ENCODE measurements at places on chromosomes 7 and 10. TPM values are rescaled to one million over a fixed set of nuclear protein-coding genes. Genes with fewer than 3 reads are reported as not detected.

ZNF485 gene
- 2.5 TPM for total RNA-seq

DNA sequence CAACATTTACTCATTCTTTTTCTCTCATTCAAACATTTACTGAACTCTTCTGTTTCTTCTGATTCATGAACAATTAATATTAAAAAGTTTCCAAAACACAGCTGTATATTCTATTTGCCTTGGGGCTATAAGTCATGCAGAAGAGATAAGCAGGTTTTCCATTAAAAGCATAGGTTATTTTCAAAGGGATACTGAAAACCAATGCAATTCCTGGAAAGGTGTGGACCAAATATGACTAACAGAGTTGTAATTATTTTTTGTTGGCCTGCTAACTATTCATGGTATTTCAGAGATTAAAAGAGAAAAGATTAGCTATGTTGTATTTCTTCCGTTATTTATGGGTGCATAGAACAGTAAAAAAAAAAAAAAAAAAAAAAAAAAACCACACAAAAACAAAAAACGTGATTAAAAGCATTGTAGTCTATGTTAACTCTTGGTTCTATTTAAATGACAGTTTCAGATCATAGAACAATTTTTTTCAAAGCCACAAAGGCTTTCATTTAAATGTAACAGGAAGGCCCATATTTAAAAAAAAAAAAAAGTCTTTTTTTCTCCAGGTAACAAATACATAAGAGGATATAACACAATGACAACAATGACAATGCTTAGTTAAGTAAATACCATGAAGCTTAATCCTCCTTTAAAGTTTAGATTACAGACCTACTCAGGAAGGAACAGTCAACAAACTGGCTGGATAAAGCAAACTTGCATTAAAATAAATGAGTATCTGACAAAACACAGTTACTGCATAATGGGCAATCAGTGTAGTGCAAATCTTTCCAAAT is 1042.9 kb downstream of the GATA3 start:
- no peak for ATAC-seq

GRCh38 chr7:104160375-104160774 is 47.4 kb downstream of the ORC5 start:
- no peak for ATAC-seq

DNA sequence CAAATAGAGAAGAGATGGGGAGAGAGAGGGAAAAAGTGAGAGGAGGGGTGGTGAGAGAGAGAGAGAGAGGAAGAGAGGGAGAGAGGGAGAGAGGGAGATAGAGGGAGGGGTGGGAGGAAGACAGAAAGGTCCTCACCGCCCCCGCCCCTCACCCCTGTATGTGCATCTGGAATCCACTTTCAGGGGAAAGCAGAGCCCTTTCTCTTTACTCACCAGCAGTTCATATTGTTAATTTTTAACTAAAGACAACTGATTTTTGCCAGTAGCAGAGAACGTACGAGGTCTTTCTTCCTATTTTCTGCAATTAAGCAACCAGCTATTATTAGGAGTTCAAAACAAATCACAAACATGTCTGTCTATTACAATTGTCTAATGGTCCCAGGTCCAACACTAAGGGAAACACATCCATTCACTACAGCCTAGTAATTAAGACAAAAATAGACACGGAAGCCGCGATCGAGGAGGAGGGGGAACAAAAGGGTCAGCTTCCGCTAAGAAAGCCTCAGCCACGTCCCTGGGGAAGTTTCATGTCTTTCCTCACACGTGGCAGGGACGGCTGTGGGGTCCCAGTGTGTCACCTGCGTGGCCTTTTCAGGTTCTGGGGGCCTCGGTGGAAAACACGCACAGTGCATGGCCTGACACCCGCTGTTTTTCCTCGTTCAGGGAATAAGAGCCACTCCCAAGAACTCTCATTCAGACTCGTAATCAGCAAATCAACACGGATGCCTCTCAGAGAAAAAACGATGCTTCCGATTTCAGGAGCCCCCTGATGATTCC is 572.0 kb downstream of the PTPRN2 start:
- no peak for ATAC-seq

All from esophagus mucosa (tissue), 1 donor.